Fibroblast of skin of back (primary cell): ENCODE measurements at places on chromosomes 3 and 15.

DNA sequence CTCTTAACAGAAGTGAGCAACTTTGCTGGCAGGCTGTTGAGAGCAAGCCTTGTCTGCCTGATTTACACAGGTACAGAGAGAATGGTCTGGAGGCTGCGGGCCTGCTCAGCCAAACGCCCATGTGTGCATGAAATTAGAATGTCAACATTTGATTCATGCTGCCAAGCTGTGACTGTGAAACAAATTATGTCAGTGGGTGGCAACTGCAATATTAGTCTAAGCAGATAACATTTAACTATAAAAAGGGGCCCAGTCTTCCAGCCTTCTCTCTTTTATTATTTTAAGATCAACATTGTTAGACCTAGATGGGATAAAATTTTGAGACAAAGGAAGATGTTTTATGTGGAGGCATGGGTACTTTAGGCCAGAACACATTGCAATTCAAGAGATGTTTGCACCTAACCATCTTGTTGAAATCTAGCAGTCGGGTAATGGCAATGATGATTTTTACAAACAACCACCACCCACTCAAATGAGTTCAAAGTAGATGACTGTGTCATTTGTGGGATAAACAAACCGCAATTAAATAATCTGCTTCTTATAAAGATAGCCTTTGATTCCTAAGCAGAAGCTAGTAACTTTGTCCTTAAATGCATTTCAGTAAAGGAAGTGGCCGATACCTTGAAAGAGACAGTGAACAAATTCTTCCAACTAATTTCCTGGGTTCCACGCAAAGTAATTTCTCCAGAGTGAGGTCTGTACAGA, 70.2 kb downstream of the FOXB1 start:
- peak; percentile 71 for DNase-seq

GRCh38 chr3:104066658-104067057, 1300.1 kb upstream of the ALCAM start:
- DNase-seq = peak; percentile 66

DNA sequence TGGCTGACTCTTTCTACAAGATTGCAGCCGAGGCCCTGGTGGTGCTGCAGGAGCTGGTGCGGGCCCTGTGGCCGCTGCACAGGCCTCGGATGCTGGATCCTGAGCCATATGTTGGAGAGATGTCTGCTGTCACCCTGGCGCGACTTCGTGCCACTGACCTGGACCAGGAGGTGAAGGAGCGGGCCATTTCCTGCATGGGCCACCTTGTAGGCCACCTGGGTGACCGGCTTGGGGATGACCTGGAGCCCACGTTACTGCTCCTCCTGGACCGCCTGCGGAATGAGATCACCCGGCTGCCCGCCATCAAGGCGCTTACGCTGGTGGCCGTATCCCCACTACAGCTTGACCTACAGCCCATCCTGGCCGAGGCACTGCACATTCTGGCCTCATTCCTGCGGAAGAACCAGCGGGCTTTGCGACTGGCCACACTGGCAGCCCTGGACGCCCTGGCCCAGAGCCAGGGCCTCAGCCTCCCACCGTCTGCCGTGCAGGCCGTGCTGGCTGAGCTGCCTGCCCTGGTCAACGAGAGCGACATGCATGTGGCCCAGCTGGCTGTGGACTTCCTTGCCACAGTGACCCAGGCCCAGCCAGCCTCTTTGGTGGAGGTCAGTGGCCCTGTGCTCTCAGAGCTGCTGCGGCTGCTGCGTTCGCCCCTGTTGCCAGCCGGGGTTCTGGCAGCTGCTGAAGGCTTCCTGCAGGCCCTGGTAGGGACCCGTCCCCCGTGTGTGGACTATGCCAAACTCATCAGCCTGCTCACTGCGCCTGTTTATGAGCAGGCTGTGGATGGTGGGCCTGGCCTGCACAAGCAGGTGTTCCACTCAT, 20.3 kb downstream of the CAND2 start:
- no peak for DNase-seq

DNA sequence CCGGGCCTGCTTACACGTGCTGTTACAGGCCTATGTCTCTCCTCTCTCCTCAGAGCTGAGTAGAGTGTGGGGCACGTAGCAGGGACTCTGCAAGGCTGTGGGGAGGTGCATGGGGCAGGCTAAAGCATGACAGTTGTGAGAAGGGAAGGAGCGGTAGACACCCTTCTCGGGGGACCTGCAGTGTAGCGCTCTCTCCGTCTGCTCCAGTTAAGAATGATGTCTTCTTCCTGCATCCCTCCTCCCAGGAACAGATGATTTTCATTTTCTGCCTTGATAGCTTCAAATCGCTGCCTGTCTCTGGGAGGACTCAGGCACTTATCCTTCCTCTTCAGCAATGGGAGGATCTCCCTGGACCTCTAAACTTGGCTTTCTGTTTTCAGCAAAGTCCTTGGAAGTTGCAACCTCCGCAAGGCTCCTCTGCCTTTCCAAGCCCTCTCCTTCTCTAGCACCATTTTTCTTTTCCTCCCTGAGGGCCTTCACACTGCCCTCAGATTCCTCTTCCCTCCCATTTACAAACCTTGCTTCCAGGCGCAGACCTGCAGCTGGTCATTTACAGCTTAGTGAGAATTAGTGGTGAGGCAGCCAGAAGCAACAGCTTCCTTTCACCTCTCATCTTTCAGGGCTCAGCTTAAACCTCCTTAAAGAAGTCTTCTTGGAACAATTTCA, 23.4 kb upstream of the TLE3 start:
- DNase-seq = no peak

DNA sequence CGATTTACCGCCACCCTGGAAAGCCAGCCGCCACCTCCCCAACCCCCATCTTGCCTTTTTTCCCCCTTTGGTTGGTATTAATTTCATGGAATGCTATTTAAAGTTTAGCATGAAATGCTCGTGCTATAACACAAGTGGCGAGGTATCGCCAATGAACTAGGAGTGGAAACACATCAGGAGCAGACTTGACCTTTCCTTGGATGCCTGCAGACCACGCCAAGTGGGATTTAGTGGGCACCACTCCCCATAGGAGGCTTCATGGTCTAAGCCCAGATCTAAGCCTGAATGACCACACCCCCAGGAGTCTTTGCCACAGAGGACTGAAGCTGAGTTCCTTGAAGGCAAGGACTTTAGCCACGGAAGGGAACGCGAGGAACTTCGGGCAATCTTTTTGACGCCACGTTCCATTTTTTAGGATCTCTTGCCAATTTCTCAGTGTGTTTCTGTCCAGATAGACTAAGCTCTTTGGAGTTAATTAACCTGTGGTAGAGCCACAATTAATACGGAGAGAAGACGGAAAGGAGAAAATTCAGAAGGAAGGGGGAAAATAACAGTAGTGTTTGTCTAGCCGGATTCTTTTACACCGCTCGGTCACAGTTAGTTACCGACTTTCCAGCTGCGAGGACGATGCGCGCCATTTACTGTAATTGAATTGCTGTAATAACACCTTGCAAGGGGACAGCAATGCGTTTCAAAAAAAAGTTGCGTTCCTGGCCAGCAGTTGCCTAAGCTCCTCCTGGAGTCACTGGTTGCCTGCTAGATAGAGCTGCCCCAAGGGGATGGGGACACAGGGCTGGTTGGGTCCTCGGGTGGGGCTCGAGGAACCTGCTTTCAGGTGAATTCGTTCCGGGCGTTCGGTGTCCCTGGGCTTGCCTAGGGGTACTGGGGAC, 37.1 kb downstream of the NR2F2 start:
- DNase-seq = no peak

DNA sequence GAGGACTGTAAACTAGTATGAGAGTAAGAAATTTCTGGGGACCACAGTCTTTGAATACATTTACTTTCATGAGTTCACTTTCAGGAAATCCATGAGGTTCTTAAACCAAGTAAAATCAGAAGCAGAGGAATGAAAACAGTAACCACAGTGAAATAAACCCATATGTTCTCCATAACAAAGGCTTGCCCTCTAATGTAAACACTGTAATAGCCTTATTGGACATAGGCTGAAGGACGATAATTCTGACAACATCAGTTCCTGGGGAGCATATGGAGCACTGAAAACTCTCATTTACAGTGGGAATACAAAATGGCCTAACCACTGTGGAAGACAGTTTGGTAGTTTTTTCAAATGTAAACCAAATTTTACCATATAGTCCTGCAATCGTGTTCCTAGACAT, 965.8 kb downstream of the NSUN3 start:
- DNase-seq = no peak

- DNase-seq = no peak
Measured at GRCh38 chr3:100606894-100607512, 2.4 kb upstream of the ADGRG7 start.

DNA sequence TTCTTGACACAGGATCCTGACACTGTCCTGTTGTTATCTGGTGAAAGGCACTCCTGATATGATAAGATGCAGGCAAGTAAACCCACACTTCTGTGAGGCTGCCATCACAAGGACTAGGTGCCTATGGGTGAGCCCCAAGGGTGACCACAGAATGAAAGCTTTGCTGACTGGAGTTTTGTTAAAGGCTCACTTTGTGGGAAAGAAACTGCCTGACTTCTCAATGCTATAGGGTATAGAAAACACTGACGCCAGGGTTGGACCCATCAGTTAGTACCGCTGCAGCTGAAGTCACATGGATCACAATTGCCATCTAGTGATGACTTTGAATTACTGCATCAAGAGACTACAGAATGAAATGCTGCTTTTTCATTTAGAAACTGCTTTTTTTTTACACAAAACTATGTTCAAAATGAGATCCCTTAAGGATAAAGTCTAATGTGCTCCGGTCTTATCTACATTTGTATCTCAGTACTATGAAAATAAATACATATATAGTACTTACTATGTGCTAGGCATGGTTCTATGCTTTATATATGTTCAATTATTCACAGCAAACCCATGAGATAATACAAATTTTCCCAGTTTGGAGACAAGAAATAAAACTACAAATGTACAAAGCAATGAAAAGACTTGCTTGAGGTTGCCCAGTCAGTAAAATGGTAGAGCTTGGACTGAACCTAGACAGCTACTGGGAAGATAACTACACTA, 64.2 kb upstream of the CMSS1 start:
- DNase-seq = peak; percentile 82

DNA sequence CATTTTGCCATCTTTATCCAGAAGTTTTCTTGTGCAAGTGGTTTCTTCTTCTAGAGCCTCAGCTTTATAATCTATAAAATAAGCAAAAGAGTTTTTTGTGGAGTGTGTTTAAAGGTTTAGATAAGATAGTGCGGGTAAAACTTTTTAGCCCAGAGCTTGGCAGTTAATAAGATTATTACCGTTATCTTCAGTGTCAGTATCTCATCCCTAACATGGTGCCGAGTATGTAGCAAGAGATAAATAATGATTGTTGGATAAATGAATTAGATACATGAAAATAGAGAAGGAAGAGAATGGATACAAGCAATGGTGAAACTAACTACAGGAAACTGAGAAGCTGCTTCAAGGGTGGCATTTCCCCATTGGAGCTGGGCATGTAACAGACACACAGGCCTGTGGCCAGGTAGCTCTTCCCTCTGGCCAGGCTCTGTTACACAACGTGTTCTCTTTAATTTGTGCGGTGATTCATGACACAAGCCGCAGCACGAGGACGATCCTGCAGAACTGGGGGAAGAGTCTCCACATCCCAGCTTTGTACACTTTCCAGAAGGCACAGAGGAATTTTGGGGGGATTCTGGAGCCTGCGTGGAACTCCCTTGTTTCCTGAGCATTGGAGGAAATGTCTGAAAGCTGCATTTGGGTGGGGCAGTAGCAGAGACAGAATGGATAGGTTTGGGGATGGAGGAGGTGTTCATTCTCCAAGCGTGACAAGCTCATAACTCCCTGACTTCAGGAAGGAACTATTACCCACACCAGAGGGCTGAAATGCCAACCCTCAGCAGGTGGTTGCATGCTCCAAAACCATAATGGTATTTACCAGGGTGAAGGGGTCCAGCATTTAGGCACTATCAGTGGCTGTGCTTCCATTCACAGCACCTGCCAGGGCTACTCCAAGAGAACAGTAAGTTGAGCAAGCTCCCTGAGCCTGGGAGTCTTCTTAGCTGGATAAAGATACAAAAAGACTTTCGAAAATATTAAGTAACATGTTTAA, 14.2 kb upstream of the ST6GAL1 start:
- no peak for DNase-seq

GRCh38 chr15:66564136-66565041, 1.4 kb downstream of the LCTL start:
- DNase-seq = no peak

DNA sequence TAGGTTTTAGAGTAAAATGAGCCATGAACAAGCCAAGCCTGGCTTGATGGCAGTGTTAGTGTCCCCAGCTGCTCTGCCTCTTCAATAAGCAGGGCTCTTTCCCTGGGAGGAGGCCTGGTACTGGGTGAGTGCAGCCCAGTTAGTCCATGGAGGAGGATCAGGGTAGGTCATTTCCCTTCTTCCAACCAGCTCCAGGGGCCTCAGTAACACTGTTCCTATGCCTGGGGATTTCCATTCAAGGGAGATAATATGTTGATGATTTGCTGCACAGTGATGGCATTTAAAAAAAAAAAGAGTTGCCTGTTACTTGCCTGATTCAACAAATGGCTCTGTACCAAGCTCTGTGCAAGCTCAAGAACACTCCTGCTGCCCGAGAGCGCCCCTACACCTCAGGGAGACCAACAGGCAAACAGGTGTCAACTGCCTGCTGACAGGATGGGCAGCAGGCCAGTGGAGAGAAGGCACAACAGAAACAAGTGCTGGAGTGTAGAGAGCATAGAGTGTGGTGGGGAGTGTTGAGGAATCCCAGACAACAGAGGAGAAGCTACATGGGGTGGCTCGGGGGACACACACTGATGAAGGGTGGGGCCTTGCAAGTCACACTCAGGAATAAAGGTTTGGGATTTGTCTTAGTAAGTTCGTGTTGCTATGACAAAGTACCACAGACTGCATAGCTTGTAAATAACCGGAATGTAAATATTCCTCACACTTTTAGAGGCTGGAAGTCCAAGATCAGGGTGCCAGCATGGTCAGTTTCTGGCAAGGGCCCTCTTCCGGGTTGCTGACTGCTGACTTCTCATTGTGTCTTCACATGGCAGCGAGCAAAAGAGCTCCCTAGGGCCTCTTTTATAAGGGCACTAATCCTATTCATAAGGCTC, 78.6 kb upstream of the PXYLP1 start:
- no peak for DNase-seq

- peak; percentile 61 for DNase-seq
Measured at GRCh38 chr3:113405180-113405579, 36.1 kb downstream of the CFAP44 start.

DNA sequence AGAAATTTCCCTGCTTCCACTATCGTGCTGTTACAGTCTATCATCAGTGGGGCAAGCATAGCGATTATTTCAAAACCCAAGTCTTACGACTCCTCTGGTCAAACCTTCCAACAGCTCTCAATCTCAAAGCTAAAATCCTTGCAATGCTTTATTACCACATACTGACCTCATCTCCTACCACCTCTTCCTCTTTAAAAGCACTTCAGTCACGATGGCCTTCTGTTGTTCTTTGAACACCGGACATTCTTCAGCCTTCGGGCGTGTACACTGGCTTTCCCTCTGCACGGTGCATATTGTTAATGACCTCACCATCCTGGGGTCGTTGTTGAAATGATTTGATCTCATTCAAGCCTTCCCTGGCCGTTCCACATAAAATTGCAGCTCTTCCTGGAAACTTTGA, 31.1 kb downstream of the MAGEL2 start:
- no peak for DNase-seq
